ENCODE measurements at places on chromosomes 11 and 22.

GRCh38 chr11:74669211-74670160, 61.7 kb downstream of the CHRDL2 start:
- DNase-seq: no peak

- DNase-seq: no peak
Observed at GRCh38 chr22:42299586-42300258, 29.3 kb upstream of the TCF20 start.

GRCh38 chr11:104883342-104883741, 14.9 kb downstream of the CASP12 start:
- DNase-seq: no peak

DNA sequence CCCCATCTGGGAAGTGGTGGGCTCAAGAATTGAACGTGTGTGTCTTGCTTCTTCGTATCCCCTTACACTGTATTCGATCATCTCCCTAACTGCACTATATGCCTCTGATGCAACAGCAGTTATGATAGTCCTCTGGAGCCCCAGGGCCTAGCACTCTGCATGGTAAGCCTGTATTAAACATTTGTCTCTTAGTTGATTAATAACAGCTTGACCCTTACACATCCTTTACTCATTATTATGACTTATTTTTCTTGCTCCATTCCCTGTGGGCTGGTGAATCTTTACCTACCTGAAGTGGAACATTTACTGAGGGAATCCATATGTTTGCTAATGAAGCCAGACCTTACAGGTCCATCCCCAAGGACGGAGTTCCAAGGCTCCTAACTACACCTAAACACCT, 5.6 kb downstream of the STX3 start:
- DNase-seq: no peak

Measured in DMS 273 treated with DMSO at 0.1 percent for 48 hours (cell line).